Stimulated activated CD4-positive, alpha-beta T cell treated with anti-CD3 and anti-CD28 coated beads, Interleukin-15, amount 100 ng/mL, for 1 hour (primary cell): ENCODE measurements at places on chromosomes 4 and X.

DNA sequence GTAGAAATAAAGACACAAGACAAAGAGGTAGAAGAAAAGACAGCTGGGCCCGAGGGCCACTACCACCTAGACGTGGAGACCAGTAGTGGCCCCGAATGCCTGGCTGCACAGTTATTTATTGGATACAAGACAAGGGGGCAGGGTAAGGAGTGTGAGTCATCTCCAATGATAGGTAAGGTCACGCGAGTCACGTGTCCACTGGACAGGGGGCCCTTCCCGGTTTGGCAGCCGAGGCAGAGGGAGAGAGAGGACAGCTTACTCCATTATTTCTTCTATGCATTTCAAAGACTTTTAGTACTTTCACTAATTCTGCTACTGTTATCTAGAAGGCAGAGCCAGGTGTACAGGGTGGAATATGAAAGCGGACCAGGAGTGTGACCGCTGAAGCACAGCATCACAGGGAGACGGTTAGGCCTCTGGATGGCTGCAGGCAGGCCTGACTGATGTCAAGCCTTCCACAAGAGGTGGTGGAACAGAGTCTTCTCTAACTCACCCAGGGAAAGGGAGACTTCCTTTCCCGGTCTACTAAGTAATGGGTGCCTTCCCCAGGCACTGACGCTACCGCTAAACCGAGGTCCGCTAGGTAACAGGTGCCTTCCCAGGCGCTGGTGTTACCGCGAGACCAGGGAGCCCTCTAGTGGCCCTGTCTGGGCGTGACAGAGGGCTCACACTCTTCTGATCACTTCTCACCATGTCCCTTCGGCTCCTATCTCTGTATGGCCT is 44.9 kb downstream of the ZBTB49 start:
- DNase-seq, result peak; percentile 57

GRCh38 chr4:73853246-73853704 is at the start of gene PF4V1:
Gene PF4V1, plus strand, starts transcription at chr4:73853296. Its CDS starts 67 bp downstream, at chr4:73853363.
- no peak for DNase-seq

- no peak for DNase-seq
These were observed 422.6 kb upstream of the GALNTL6 start for GRCh38 chr4:171390626-171391025.

GRCh38 chr4:87934157-87934704 is 41.3 kb upstream of the SPP1 start:
- no peak for DNase-seq

- DNase-seq, result no peak
These were observed 42.8 kb upstream of the SPP1 start for GRCh38 chr4:87932718-87933141.

GRCh38 chrX:140821280-140821679 is 111.7 kb downstream of the LINC00632 start:
- DNase-seq, result no peak

- peak; percentile 33 for DNase-seq
These were observed 40.4 kb downstream of the ENPEP start for GRCh38 chr4:110516106-110516922.

DNA sequence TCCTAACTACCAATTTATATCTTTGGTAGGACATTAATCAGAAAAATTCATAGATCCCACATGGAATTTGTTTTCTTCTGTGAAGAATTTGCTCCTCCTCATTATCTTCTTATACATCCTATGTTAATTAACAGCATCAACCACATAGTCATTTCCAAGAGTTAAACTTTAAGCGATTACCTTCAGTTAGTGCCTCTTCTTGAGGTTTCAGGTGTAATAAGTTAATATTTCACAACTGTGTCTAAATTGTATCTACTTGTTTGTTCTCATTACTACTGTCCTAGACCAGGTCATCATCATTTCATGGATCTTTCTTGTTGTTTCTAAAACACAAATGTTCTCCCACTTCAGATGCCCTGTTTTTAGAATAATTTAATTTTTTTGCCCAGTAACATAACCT is 457.9 kb downstream of the FAT4 start:
- DNase-seq, result no peak

- peak; percentile 38 for DNase-seq
These were observed 179.5 kb upstream of the TBL1X start for GRCh38 chrX:9285342-9285771.

DNA sequence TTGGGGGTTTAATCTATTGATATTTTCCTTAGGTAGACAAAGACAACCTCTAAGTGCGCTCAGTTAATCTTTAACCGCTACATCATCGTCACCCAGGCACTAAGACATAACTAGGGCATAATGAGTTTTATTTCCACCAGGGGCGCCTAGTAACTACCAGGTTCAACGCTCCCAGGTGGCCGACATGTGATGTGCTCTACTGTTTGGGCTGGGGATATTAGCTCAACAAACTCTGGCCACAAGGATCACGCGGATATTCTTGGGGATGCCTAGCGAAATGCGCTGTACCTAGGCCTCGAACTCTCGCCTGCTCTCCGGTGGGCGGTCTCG is 915 bp upstream of the RAB33B start:
- no peak for DNase-seq

DNA sequence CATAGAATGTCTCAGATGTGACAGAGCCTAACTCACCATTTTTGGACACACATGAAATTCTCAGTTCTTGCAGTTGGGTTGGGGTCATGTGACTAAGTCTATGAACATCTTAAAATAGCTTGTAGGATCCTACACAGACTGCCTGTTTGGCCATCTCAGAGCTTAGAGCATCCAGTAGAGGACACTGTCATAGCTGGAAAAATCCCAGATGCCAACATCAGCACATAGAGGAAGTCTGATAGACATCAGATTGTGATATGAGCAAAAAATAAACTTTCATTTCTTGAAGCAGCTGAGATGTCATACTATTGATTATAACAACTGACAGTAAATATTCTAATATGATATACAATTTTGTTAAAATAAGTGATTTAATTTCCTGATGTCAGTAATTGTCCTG is 207.1 kb downstream of the TRAM1L1 start:
- DNase-seq, result no peak

DNA sequence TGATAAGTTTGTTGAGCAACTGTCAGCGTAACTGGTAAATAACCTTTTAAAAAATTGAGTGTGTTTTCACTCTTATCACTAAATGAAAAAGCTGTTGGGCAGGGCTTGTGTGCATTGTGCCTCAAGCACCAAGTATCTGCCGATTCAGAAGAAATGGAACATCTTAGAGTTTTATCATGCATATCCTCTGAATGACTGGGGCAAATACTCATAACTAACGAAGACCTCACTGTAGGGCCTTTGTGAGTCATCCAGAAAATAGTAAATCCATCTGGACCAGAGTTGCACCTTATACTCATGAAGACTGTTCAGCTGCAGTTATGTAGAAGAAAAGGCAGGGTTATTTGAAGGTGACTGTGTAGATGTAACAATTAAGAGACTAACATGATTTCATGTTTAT is 222.1 kb downstream of the CAMK2D start:
- no peak for DNase-seq

- DNase-seq, result no peak
These were observed 4.4 kb upstream of the HTATSF1 start for GRCh38 chrX:136493011-136493410.

- no peak for DNase-seq
These were observed 1964.2 kb downstream of the ARAP2 start for GRCh38 chr4:34280131-34280530.

DNA sequence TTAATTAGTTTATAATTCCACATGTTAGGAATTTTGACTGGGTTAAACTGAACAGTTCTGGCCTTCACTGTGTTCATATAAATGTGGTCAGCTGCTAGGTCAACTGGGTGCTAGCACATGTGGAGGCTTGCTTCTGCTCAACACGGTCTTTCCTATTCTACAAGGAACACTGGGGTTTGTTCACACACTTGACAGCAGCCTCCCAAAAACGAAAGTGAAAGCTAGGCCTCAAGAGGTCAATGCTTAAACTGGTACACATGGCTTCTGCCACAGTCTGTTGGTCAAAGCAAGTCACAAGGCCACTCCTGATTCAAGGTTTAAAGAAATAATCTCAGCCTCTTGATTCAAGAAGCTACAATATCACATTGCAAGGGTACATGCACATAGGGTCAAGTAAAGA is 126.5 kb downstream of the QDPR start:
- no peak for DNase-seq

DNA sequence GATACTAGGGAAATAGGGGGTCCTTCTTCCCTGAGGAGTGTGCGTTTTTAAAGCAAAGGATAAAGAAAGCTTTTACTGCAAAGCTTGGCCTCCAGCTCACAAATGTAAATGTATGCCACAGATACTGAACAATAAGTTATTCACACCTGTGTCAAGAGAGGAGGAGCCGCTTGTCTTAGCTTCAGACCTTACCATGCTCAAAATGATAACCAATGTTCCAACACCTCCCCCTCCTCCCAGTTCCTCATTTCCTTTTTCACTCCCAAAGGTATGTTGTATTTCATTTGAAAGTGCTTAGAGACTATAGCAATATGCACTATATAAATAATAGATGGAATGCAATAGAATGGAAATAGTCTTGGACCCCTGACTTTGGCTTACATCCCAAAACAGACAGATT is 47.0 kb upstream of the RAPGEF2 start:
- no peak for DNase-seq

DNA sequence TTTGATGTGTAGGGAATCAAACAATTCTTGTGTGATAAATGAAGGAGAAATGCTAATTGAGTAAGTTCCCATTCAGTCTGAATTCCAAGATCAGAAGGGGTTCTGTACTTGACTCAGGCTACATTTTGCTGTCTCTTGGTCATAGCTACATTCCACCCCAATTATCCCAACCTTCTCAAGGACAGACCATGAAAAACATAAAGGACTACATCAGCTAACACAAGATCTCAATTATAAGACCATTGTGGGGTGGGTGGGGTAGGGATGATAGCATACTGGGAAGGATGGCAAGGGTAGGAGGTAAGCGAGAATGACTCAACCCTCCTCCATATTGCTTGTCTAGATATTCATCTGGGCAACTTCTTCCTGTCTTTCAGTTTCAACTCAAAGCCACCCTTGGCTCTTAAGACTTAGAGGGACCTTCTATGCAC is 87.4 kb upstream of the ETNPPL start:
- no peak for DNase-seq

- DNase-seq, result no peak
These were observed 405.2 kb upstream of the CNKSR2 start for GRCh38 chrX:20968996-20969395.

GRCh38 chrX:48854898-48855297 is 19.5 kb upstream of the PCSK1N start:
- DNase-seq, result no peak

DNA sequence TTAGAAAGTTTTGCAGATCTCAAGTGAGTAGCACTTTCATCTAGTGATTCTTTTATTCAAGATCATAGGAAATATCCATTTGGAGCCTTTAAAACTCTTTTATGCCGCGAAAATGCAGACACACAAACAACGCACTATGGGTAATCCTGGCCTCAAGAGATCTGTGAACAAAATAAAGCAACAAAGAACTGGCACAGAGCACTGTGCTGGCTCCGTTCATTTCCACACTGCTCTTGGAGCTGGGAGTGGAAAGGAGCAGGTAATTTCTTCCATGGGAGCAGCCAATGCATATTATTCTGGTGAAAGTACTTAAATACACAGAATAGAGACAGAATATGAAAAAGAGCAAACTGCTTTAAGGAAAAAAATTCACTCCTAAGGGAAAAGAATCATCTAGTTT is 172.7 kb upstream of the FRG1 start:
- no peak for DNase-seq

- DNase-seq, result no peak
These were observed 115.7 kb upstream of the ZXDA start for GRCh38 chrX:58025979-58026378.

DNA sequence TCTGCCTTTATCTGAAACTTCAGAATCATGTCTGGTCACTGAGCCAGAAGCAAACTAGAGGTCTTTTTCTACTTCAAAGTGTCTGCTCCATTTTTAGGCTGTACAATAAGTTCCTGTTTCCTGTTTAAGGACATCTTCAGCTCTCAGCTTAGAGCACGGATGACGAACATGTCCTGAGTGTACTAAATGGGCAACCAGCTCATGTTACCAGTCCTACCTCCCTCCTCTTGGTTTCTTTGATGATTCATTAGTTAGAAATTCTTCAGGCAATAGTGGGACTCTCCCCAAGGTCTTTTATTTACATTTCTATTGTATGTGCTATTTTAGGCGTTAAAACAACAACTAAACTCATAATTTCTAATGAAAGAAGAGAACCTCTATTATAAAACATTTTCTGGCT is 58.0 kb downstream of the ENPEP start:
- no peak for DNase-seq

DNA sequence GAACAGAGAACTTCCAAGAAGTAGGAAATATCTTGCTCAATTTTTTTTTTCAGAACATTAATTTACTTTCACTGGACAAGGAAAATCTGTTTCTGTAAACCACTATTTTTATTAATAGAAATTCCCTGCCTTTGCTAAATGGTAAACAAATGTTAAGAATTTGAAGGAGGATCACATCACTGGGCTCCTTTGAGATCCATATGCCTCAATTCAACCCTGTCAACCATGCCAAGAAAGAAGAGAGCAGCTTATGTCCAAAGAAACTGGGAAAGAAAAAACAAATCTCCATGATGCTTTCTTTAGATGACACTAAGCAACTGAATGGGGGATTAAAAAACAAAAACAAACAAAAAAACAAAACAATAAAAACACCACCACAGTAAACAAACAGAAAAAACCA is 47.7 kb downstream of the LNX1 start:
- DNase-seq, result no peak

DNA sequence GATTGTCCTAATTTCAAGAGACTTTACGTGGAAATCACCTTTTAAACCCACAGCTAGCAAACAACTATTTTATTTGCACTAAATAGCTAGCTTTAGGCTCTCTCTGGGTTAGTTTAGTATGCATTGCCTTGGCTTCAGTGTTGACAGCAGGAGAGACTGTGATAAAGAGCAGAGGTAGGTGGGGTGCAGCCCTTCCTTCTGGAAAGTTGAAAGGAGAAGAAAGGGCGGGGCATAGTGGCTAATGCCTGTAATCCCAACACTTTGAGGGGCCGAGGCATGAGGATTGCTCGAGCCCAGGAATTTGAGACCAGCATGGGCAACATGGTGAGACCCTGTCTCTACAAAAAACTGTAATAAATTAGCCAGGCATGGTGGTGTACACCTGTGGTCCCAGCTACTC is 29.0 kb upstream of the TMEM154 start:
- no peak for DNase-seq

DNA sequence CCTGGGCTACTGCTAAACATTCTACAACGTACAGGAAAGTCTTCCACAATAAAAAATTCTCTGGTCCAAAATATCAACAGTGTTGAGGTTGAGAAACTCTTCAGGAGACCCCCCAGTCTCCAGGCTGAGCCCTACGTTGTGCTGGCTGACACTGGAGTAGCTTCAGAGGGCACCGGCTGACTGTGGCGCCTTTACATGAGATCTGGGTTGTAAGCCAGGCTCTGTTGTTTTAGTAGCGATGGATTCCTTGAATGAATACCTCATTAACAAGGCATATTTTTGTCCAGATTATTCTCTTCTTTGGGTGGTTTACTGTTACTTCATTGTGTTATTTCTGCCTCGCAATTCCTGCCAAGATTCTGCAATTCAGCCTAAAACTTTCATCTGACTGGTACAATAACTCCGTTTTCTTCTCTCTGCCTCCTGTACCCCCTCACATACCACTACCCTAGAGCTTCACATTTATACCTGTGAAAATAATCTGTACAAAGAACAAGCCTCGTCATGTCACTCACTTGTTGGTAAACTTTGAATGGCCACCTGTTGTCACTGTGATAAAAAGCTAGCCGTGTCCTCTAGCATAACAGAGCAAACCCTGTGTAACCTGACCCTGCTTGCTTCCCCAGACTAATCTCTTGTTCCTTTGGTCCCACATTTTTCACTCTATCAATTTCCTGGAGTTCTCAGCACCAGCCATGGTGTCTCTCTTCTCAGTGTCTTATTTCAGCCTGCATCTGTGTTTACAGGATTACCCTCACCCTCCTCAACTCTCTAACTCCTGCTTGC is 1476.1 kb upstream of the TENM3 start:
- DNase-seq, result no peak
